ENCODE measurements at places on chromosomes 11 and 22. TPM values are rescaled to one million over a fixed set of nuclear protein-coding genes. Genes with fewer than 3 reads are reported as not detected.

DNA sequence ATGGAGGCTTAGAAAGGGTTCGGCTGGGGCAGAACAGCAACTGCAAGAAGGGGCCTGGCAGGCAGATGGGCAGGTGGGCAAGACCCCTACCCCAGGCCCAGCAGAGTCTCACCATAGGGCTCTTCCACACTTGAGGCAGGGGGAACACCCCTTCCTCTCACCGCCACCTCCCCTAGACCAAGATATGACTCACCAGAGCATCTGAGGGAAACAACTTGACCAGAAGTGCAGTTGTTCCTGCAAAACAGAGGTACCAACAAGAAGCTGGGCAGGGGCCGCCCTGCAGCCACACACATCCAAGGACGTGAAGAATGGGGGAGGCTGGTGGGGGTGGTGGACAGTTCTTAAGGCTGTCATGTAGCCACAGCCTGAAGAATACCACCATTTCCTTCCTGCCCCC, 10.9 kb downstream of the TMPRSS5 start:
- no peak for DNase-seq

- no peak for DNase-seq
These were observed 43.8 kb downstream of the NECTIN1 start for GRCh38 chr11:119685111-119685746.

- DNase-seq, result no peak
These were observed 85.0 kb downstream of the CABIN1 start for GRCh38 chr22:24095826-24096757.

DNA sequence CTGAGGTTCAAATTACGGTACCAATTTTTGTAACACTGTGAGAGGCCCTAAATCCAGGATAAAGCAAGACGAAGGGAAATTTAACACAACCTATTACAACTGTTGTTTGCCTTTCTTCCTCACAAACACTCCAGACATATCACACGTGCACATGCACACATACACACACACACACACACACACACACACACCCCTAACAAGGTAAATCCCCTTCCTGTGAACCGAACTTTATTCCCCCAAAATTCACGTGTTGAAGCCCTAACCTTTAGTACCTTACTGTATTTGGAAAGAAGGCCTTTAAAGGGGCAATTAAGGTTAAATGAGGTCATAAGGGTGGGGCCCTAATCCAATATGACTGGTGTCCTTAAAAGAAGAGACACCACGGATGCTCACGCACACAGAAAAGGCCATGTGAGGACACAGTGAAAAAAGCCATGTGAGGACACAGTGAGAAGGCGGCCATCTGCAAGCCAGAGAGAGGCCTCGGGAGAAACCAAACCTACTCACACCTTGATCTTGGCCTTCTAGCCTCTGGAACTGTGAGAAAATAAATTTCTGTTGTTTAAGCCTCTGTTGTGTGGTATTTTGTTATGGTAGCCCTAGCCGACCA, 1.8 kb downstream of the SERGEF start:
- no peak for DNase-seq

DNA sequence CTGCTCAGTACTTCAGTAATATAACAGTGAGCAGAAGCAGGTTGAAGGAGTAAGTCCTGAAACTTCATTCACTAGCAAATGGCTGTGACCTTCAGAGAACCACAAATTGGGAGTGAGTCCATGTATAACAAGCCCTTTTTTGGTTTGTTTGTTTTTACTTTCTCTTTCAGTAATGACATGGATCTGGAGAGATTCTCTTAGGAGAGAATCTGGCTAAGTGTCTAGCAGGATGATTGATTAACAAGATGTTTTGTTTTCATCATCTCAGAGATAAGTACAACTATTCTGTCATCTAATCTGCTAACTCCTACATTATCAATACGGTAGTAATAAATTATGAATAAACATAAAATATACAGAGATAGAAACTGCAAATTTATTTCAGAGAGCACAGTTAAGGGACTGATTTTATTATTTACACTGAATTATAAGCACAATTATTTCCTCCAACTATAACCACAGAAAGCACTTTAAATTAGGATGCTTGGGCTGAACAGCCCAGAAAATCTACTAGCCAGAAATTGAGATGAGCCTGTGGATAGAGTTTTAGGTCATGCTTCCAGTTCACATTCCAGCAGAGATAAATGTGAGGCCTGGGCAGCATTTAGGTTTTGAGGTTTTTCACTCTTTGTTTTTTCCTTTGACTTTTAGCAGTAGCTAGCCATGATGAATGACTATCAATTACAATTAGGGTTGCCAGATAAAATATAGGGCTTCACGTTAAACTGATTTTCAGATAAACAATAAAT, 429.3 kb upstream of the FAT3 start:
- DNase-seq, result no peak

DNA sequence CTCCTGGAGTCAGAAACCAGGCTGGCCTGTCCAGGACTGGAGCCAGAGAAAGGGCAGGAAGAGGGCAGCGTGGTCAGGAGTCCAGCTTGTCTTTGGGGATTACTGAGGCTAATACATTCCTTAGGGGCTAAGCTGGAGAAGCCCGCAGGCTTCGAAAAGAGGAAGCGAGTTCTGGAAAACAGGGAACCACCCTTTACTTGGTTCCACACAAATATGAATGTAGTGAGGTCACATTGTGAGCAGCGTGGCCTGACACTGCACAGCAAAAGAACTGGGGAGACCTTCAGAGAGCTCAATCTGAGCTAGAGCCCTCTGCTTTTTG, 132.3 kb downstream of the CEP164 start:
- DNase-seq, result no peak

DNA sequence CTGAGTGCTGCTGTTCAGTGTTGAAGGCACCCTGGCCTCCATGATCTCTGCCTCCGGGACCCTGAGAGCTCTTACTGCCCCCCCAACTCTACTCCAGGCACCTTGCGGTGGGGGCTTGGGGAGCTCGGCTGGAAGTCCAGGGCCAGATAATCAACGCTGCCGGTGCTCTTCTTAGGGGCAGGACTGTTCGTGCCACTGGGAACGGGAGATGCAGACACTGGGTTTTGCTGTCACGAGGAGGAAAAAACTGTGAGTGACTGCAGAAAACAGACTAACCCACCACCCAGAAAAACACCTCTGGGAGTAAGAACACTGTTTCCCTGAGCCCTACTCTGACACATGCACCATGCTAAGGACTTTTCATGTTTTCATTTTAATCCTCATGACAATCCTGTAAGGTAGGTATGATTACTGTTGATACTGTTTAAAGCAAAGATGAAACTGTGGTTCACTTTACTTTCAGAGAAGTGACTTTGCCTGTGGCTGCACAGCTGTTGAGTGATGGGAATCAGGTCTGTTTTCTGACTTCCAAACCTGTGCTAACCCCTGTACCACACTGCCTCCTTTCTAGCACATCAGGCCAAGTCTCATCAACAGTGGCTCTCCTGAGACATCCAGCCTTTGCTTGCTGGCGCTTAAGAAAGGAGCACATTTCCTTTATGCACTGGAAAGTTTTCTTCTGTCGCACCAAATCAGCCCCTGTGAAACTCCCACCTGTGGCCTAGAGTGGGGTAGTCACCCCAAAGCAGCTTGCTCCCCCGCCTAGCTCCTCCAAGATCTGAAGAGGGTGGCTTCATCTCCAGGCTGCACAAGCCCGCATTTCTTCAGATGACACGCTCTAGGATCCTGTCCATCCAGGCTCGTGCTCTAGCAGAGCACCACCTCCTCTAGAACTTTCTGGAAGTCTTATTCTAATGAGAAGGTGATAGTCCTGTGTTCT, 31.8 kb downstream of the USP35 start:
- no peak for DNase-seq

DNA sequence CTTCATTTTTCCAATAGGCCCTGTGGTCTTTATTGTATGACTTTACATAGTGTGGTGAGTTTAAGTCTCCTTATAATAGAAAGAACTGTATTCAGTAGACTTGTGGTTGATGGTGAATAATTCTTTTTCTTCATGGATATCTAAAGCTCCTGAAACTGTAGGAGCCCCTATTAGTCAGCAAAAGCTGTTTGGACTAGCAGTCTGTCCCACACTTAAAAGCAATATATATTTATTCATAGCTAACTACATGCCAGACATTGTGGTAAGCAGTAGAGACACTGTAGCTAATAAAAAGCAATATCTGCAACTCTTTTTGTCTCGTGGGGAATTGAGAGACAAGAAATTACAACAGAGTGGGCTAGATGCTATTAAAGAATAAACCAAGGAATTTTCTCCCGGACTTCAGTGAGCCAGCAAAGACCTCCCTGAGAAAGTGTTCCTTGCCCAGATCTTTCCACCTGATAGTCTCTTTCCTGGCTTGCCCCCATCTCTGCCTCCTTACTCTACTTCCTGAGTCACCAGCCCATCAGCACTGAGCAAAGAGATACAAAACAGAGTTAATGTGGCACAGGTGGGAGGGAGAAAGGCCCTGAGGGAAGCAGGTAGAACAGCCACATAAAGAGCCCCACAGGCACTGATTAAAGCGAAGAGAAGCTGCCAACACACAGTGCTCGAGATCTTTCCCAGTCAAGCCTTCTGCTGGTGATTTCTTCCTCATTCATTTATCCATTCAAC, 1.4 kb upstream of the OR52W1 start:
- no peak for DNase-seq

DNA sequence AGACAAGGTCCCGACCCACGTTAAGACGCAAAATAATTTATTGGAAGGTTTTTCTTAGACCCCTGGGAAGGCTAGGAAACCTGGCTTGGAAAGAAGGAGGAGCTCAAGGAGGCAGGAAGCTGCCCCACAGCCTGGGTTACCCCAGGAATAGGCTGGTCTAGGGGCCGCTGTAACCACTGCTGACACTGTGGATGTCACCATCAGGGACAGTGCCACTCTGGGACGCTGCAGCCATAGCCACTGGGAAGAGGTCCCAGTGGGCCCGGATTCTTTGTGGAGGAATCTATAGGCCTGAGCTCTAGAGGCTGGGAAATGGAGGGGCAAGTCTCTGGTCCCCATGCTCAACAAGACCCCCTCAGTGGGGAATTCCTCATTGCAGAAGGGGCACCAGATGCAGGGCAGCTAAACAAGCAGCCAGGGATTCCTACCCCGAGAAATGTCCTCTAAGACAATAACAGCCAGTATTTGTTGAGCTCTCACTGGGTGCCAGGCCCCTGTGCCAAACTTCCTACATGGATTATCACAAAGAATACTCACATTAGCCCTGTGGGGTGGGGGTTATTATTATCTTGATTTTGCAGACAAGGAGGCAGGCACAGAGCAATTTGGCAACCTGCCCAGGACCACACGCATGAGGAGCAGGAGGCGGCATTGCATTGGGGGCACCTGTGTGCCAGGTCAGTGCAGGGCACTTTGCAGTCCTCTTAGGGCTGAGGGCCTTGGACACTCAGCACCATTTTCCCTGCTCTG, 19.5 kb upstream of the CHKA start:
- DNase-seq, result no peak

DNA sequence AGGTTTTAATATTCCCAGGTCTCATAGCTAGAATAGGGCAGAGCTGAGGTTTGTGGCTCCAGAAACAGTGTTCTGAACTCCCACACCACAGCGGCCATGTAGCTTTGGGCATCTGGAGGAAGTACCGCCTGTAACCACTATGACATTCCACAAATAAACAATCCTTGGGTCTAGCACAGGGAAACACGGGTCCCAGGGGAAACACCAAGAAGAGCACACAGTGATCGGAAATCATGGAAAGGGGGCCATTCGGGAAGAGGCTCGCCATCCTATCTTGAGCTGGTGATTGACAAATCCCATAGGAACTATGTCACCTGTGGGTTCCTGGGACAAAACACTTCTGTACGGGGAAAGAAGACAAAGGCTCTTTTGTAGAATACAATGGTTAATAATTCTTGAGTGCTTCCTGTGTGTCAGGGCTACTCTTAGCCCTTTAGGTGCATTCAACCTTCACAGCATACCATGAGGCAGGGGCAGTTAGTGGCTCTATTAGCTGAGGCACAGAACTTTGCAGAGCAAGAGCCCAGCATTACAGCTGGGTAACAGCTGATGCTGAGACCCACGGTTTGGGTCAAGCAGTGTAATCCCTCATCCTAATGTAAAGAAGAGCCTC, 514.2 kb downstream of the NTM start:
- no peak for DNase-seq

DNA sequence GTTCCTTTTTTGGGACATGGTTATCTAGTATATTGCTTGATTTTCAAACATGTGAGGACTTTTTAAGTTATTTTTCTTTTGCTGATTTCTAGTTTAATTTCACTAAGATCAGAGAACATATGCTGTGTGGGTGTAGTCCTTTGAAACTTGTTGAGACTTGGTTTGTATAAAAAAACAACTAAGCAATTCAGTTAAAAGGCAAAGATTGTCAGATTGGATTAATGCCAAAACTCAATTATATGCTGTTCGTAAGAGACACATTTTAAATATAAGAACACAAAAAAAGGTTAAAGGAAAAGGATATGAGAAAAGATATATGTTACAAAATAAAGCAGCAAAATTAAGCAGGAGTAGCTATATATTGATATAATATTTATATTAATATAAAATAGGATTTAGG, 17.8 kb upstream of the RRM1 start:
- no peak for DNase-seq

DNA sequence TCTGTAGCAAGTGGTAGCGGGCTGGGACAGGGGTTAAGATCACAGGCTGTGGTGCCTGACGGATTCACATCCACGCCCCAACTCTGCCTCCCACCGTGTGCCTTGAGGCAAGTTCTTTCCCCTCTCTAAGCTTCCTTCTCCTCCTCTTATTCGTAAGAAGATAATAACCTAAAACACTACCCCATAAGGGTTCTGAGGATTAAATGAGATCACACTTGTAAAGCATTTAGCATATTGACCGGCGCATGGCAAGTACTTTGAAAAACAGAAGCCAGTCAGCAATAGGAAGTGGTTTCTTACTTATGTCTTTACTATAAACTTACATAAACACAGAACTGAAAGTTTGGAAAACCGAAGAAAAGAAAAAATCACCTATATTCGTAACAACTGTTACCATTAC, 15.5 kb upstream of the LMO2 start:
- DNase-seq, result no peak

Gene MALAT1
- 20,649 TPM for total RNA-seq

Gene DUSP8
- total RNA-seq, result 10.8 TPM

Gene SLC29A2
- 1.8 TPM for total RNA-seq

Gene RAB36
- total RNA-seq, result 7.5 TPM

Gene PGA5
- 3.6 TPM for total RNA-seq

Gene CHRM1
- total RNA-seq, result not detected

Gene DDI1
- total RNA-seq, result not detected
